ENCODE measurements at places on chromosomes 4 and X. TPM values are rescaled to one million over a fixed set of nuclear protein-coding genes. Genes with fewer than 3 reads are reported as not detected.

The TMEM150C gene
- polyA plus RNA-seq: 25.6 TPM

The ADH1B gene
- polyA plus RNA-seq: 25.3 TPM

The GDI1 gene
- 147 TPM for polyA plus RNA-seq

DNA sequence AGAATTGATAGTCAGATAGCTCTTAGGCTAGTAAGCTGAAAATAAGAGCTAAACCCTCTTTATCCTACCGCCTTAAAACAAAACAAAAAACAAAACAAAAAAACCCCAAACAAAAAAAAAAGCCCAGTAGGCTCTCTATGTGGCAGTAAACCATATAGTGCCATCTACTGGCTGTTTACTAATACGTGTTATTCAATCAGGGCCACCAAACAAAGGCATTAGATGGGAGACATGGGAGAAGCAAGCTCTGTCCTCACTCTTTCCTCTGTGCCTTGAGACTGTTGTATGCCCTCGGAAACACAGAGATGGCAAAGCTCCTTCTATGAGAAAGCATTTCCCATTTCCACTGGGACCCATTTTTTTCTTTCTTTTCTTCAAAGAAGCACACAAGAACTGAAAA, 148.8 kb upstream of the MID1 start:
- DNase-seq: peak; percentile 26

DNA sequence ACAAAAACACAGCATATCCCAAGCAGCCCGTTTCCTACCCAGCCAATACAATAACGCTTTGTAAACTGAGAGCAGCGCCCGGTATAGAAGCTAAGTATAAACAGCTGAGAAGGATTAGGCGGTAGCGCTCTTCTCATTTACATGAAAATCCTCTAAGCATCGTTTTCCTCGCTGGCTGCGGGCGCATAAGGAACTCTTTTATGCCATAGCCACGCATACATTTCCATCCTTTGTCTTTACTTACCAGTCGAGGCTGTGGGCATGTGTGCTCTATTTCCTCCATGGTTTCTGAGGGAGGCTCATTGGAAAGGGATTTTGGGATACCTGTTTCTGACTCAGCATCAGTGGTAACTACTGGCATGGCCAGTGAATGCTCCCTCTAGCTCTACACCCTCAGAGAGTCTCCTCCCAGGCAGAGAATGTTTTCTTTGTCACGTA, 383 bp downstream of the PCYT1B start:
- no peak for DNase-seq

DNA sequence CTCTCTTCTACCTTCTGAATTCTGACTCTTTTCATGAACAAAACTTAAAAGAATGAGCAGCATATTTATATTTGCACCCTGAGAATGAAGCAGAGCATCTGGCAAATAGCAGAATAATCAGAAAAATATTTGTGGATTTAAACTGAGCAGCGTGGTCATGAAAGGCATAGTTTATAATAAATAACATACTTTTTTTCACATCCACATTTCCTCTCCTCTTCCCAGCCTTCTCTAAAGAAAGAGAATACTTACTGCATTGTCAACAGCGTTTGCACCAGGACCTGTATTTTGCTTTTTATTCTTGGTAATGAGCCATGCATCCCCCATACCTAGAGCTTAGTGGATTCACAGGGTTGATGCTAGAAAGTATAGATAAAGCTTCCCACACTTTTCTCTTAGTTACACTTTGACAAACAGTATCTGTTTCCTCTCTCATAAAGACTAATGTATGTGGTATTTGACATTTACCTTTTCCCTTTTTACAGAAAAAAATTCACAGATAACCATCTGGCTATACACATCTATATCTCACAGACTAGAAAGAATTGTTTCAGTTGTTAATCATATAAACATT, 131.5 kb downstream of the PRSS12 start:
- DNase-seq: no peak

DNA sequence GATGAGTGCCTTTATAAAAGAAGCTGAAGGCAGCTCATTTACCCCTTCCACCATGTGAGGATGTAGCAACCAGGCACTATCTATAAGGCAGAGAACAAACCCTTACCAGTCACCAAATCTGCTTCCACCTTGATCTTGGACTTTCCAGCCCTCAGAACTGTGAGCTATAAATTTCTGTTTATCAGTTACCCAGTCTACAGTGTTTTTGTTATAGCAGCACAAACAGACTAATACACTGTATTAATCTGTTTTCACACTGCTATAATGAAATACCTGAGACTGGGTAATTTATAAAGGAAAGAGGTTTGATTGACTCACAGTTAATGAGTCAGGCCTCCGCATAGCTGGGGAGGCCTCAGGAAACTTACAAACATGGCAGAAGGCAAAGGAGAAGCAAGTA, 91.2 kb downstream of the SOWAHB start:
- DNase-seq: no peak

GRCh38 chrX:57329008-57329407, 42.5 kb downstream of the FAAH2 start:
- no peak for DNase-seq

GRCh38 chr4:35364321-35364870, 879.9 kb downstream of the ARAP2 start:
- no peak for DNase-seq

DNA sequence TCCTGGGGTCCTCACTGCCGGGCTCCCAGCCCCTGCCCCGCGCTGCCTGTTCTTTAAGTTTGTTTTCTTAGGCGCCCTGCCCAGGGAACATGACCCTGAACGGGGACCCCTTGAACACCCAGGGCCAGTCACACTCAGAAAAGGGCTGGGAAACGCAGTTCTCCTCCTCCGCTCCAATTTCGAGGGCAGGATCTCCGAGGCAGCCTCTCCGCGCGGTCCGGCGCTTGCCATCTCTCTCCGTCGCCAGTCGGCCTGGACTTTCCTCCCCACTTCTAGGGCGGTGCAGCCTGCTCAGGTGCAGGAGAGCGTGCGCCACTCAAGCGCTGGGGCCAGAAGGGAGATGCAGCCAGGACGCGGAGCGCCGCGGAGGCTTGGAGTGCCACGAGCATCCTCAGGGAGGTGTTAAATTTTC, 9.9 kb downstream of the PRDM8 start:
- DNase-seq: no peak

GRCh38 chrX:51440365-51440764, 56.0 kb downstream of the NUDT11 start:
- DNase-seq: no peak
